CD4-positive, alpha-beta T cell treated with Interleukin-15 for 1 hour (primary cell): ENCODE measurements at places on chromosomes 11 and 22.

GRCh38 chr11:112253605-112254242 is 6.9 kb downstream of the PLET1 start:
- DNase-seq, result no peak

DNA sequence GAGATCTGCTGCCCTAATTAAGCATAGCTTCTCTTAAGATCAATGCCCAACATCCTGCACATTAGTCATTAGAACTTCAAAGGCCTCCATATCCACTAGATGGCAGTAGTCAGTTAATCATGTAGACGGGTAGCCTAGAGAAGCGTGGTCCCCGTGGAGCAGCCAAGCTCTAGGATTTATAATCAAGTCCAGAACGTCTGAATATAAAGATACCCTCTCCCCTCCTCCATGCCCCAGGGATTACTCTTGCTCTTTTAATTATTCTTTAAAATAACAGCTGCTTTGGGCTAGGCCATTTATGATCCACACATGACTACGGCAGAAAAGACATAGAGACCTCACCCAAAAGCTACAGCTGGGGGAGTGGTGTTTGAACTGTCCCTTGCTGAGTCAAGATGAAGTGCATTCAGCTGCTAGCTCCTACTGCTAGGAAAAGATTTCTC is 327.6 kb upstream of the PLET1 start:
- DNase-seq, result peak; percentile 31

- no peak for DNase-seq
Measured at GRCh38 chr11:64059339-64060140, 23.8 kb downstream of the FLRT1 start.

GRCh38 chr11:88618327-88619070 is 281.0 kb upstream of the CTSC start:
- no peak for DNase-seq

DNA sequence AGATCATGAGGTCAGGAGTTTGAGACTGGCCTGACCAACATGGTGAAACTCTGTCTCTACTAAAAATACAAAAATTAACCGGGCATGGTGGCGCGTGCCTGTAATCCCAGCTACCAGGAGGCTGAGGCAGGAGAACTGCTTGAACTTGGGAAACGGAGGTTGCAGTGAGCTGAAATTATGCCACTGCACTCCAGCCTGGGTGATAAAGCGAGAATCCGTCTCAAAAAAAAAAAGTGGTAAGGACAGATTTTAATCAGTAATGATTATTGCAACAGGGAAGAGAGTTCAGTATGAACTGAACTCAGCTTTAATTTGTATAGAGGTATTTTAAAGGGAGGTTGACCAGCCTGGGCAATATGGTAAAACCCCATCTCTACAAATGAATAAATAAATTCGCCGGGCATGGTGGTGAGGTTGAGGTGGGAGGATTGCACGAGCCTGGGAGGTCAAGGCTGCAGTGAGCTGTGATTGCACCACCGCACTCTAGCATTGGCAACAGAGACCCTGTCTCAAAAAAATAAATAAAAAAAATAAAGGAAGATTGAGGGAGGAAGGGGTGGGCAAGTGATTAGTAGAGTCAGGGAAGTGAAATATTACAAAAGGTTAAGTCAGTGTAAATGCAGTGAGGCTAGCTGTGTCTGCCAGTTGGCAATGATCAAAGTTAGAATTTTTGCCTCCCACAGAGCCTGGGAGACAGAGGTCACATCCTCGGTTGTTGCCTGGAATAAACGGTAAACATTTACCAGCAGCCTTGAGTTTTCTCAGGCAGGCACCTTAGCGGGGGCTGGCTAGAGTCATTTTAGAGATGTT is 2.6 kb upstream of the MCM5 start:
- no peak for DNase-seq

- no peak for DNase-seq
Measured at GRCh38 chr11:63507511-63507910, 1.6 kb downstream of the LGALS12 start.

- no peak for DNase-seq
Measured at GRCh38 chr11:115699326-115699725, 195.1 kb upstream of the CADM1 start.

DNA sequence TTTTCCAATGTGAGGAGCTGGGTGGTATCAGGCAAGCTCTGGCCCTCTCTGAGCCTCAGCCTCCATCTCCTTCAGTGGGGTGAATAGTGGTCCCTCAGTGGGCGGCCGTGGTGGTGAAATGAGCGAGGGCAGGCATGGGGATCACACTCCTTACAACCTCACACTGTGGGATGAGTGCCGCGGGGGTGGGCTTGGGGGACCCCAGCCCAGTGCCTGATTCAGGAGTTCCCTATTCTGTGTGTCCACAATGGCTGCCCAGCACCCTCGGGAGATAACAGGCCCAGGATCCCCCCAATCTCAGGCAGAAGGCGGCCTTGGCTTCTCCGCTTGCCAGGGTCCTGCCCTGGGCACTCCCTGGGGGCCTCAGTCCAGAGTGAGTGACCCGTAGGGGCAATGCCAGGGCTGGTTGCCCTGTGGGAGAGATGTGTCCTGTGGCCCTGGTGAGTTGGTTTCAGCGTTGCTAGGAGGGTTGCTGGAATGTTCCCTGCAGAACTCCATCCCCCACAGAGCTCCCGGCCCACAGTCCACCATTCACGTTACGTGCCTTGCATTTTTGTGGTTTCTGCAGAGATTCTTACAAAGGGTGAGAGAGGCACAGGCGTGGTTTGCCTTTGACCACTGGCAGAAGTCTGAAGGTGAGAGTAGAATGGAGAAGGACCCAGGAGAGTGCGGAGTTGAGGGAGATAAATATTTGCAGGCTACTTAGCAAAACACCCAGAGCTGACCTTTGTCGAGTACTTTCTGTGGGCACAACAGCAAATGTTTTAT is 2.9 kb downstream of the ALDH3B1 start:
- DNase-seq, result no peak
